A549 treated with ZK216348 at 1 μM for 4 hours (cell line): ENCODE measurements at places on chromosomes 6 and 20. TPM values are rescaled to one million over a fixed set of nuclear protein-coding genes. Genes with fewer than 3 reads are reported as not detected.

ACTR5 gene
- total RNA-seq, result 8.1 to 11.1 TPM (median 10.6 TPM) in 5 replicates

HEY2 gene
- 0.06 to 0.09 TPM (median 0.08 TPM) in 3 of 5 replicates, not detected in the others for total RNA-seq

EPB41L1 gene
- 49.9 to 76.5 TPM (median 64.0 TPM) in 5 replicates for total RNA-seq

VIP gene
- total RNA-seq, result not detected in 5 replicates

KAT14 gene
- 8.2 to 10.6 TPM (median 8.5 TPM) in 5 replicates for total RNA-seq

KIF6 gene
- total RNA-seq, result 0.11 to 0.45 TPM (median 0.13 TPM) in 4 of 5 replicates, not detected in the other

SLC25A27 gene
- 0.40 to 0.98 TPM (median 0.57 TPM) in 5 replicates for total RNA-seq

VNN1 gene
- total RNA-seq, result 0.04 to 0.09 TPM (median 0.07 TPM) in 5 replicates

RFX6 gene
- total RNA-seq, result not detected in 5 replicates

PPP1R16B gene
- 0.11 to 0.43 TPM (median 0.18 TPM) in 5 replicates for total RNA-seq

RIPPLY2 gene
- 0.65 to 0.91 TPM in 2 of 5 replicates, not detected in the others for total RNA-seq

THEMIS gene
- not detected in 5 replicates for total RNA-seq

CLVS2 gene
- 0.02 to 0.23 TPM (median 0.13 TPM) in 5 replicates for total RNA-seq

USP49 gene
- 0.74 to 1.9 TPM (median 1.2 TPM) in 5 replicates for total RNA-seq

POU5F1 gene
- total RNA-seq, result 7.3 to 11.6 TPM (median 9.2 TPM) in 5 replicates

TTLL9 gene
- total RNA-seq, result 0.13 TPM in 1 of 5 replicates, not detected in the others

RAB44 gene
- total RNA-seq, result 0.06 to 0.09 TPM (median 0.07 TPM) in 3 of 5 replicates, not detected in the others

ZBP1 gene
- not detected in 5 replicates for total RNA-seq

SIM1 gene
- total RNA-seq, result not detected in 5 replicates

CST4 gene
- total RNA-seq, result not detected in 5 replicates

GPSM3 gene
- total RNA-seq, result 0.16 to 0.88 TPM (median 0.40 TPM) in 5 replicates

RAET1E gene
- 2.1 to 4.1 TPM (median 2.7 TPM) in 5 replicates for total RNA-seq

MAFB gene
- total RNA-seq, result 0.07 to 0.14 TPM (median 0.09 TPM) in 5 replicates

CSTF1 gene
- 34.3 to 38.9 TPM (median 37.7 TPM) in 5 replicates for total RNA-seq

PDYN gene
- total RNA-seq, result not detected in 5 replicates

EBF4 gene
- 2.3 to 2.7 TPM (median 2.4 TPM) in 5 replicates for total RNA-seq

SLC35A1 gene
- total RNA-seq, result 7.3 to 10.5 TPM (median 10.2 TPM) in 5 replicates

BEND3 gene
- total RNA-seq, result 3.2 to 3.7 TPM (median 3.6 TPM) in 5 replicates

IRAK1BP1 gene
- 0.43 to 0.95 TPM (median 0.76 TPM) in 5 replicates for total RNA-seq

PSMA7 gene
- 428 to 596 TPM (median 576 TPM) in 5 replicates for total RNA-seq

SIRPB2 gene
- total RNA-seq, result 0.05 TPM in 1 of 5 replicates, not detected in the others

RAET1L gene
- total RNA-seq, result 0.32 to 0.49 TPM (median 0.38 TPM) in 3 of 5 replicates, not detected in the others

HMGN3 gene
- 54.6 to 90.6 TPM (median 56.8 TPM) in 5 replicates for total RNA-seq

SYNDIG1 gene
- 0.91 to 2.6 TPM (median 1.9 TPM) in 5 replicates for total RNA-seq

VSTM2L gene
- 10.6 to 19.8 TPM (median 15.5 TPM) in 5 replicates for total RNA-seq

SMIM28 gene
- not detected in 5 replicates for total RNA-seq

WFDC12 gene
- not detected in 5 replicates for total RNA-seq

MCCD1 gene
- not detected in 5 replicates for total RNA-seq

UBD gene
- 0.35 to 0.74 TPM (median 0.53 TPM) in 5 replicates for total RNA-seq

RSPH3 gene
- total RNA-seq, result 3.9 to 6.0 TPM (median 4.5 TPM) in 5 replicates

OXT gene
- total RNA-seq, result not detected in 5 replicates

ELOVL5 gene
- 46.2 to 77.4 TPM (median 70.0 TPM) in 5 replicates for total RNA-seq

RSPO4 gene
- total RNA-seq, result not detected in 5 replicates

DZANK1 gene
- 2.6 to 3.2 TPM (median 2.8 TPM) in 5 replicates for total RNA-seq

TFAP2A gene
- total RNA-seq, result 11.7 to 15.9 TPM (median 14.2 TPM) in 5 replicates

HMGCLL1 gene
- 0.11 to 0.15 TPM (median 0.12 TPM) in 3 of 5 replicates, not detected in the others for total RNA-seq

NTSR1 gene
- total RNA-seq, result 0.10 to 0.19 TPM (median 0.14 TPM) in 4 of 5 replicates, not detected in the other

PTPRK gene
- total RNA-seq, result 10.6 to 17.6 TPM (median 14.5 TPM) in 5 replicates

TNNC2 gene
- not detected in 5 replicates for total RNA-seq

MAP7 gene
- total RNA-seq, result 22.2 to 29.9 TPM (median 26.3 TPM) in 5 replicates

SLC22A3 gene
- total RNA-seq, result 33.9 to 44.9 TPM (median 40.5 TPM) in 5 replicates

HLA-DRB1 gene
- total RNA-seq, result not detected in 5 replicates

NHLRC1 gene
- total RNA-seq, result 1.3 to 2.3 TPM (median 1.6 TPM) in 5 replicates

SRMS gene
- 0.18 to 0.22 TPM in 2 of 5 replicates, not detected in the others for total RNA-seq
